Activated gamma-delta T cell treated with Interleukin-2 at 50 U/mL for 16 hours (primary cell): ENCODE measurements at places on chromosomes 2 and 18.

GRCh38 chr2:144281476-144281875, 238.4 kb downstream of the ZEB2 start:
- no peak for DNase-seq

- no peak for DNase-seq
These were observed 216.5 kb downstream of the DYSF start for GRCh38 chr2:71669628-71670429.

DNA sequence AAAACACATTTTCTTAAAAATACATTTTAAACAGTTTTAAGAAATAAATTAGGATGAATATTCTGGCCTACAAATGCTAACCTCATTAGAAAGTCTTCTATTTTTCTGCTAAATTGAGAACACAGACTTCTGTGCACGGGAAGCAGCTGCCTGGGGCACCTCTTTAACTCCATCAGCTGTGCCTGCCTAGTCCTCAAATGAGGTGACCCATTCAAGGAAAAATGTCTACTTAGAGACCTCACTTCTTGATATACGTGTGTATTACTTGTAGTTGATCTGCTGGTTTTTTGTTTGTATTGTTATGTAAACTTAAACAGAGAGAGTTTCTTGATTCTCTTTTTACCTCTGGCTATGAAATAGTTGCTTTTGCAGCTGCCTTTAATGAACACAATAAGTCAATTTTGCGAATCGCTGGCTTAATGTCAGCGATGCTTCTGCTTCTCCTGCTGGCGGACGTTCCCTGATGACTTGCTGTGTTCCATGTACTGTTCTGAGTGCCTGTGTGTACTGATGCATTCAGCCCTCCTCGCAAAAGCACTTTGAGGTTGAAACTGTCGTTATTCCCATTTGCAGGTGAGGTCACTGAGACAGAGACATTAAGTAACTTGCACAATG, 88.7 kb upstream of the TXNDC2 start:
- no peak for DNase-seq

- DNase-seq, result no peak
These were observed 417.5 kb downstream of the NUP35 start for GRCh38 chr2:183541766-183542165.

- no peak for DNase-seq
These were observed 49.4 kb downstream of the NBAS start for GRCh38 chr2:15511686-15512085.

DNA sequence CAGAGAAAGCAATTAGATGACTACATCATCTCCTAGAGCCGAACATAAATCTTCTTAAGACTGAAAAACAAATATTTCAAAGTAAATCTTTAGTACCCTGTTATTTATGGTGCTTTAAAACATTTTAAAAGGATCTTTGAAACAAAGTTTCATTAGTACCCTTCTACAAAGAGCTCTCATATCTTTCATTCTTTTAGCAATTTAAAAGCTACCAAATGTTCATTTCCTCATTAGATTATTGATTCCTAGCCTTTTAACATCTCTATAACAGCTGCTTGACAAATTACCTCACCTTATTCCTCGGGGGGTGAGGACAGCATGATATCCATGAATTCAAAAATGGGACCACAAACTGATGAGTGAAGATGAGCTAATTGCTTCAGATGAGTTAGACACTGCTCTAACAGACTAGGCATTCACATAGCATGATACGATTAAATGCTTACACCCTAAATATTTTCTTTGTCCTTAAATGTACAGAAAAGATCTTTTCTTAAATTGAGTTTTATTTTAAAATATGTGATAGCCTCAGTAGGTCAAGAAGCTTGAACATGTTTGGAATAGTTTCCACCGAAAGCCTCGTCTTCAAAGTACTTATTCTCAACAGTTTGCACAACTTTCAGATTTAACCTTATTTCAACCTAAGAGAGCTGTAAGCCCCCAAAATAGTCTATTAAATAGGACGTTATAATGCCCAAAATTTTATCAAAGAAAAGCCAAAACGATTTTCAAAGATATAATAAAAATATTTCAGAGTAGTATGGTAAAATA, 2.1 kb downstream of the ATAD2B start:
- DNase-seq, result no peak

- no peak for DNase-seq
These were observed 226.0 kb upstream of the TANK start for GRCh38 chr2:160934263-160934662.

GRCh38 chr18:61435064-61435652, 101.9 kb downstream of the CDH20 start:
- no peak for DNase-seq

GRCh38 chr18:38571651-38572050, 1006.1 kb upstream of the CELF4 start:
- no peak for DNase-seq
